ENCODE measurements at places on chromosomes 13 and 19.

DNA sequence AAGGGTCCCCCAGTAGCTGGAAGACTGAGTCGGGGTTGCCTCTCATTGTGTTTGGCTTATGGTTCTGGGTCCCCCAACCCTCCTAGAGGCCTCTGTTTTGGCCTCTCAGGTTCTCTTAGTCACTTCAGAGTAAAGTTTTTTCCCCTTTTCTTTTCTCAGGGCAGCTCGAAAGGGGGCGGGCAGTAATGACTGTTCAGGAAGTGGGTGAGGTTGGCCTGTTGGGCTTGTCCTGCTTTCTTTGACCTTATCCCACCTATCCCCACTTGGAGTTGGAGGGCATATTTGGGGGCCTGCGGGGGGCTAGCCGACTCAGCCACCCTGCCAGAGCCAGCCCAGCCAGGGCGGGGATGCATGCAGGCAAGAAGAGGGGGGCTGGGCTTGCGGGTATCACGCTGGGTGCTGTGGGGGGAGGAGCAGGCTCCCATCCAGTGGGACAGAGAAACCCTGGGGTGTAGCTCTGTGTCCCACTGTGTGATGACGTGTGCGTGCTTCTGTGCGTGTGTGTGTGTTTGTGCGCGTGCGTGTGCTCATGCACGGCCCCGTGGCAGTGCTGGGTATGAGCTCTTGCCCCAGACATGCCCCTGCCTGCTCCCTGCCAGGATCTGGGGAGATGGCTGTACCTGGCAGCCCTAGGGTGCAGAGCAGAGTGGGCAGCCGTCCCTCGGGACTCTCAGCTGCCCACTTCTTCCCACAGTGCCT is 1.4 kb downstream of the CIC start:
- peak; percentile 31 for DNase-seq

GRCh38 chr13:39329182-39329639 is 273.8 kb downstream of the LHFPL6 start:
- DNase-seq = no peak

DNA sequence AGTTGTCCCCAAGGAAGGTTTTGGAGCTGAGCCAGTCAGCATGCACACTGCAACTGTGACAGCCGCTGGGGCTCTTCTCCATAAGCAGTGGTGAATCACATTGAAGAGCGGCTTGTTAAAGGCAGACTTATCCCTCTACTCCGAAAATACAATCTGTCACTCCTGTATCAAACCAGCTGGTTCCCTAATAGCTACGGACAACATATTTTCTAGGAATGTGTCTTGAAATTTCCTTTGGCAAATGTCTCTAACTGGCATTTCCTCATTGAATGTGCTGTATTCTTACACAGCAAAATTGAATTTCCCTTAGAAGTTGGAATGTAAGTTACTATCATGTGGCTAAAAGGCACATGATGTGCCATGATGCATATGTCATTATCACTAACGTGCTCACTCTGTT is 104.0 kb upstream of the GPR12 start:
- peak; percentile 80 for DNase-seq

DNA sequence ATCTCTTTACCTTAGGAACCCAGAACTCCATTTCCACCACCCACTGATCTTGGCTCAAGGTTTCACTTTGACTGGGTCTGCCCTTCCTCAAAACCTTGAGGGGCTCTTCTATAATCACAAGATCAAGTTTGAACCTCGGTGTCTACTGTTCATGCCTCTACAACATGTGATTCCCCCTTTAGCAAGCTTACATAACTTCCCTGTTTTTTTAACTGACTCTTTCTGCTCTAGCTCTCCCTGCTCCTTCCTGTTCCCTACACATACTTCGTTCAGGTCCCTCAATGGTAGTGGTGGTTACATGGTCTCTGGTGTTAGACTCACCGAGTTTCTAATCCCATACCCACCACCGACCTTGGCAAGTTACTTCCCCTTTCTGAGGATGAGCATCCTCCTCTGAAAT is 26.7 kb downstream of the CEACAM8 start:
- DNase-seq = no peak

DNA sequence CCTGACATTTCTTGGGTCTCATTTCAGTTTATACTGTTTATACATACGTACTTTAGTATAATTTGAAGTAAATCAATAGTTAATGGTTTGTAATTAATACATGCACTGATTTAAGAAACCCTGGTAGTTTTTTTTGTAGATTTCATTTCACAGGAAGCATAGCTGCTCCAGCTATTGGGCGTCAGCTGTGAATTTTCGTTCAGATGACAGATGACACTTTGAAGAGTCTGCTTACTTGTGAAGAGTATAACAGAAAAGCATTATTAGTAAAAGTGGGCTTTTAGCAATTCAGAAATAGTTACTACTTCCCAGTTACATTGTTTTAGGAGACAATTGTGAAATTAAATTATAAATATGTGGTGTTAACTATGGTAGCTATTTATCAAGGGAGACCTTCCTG is 44.4 kb downstream of the METTL21C start:
- DNase-seq = no peak

DNA sequence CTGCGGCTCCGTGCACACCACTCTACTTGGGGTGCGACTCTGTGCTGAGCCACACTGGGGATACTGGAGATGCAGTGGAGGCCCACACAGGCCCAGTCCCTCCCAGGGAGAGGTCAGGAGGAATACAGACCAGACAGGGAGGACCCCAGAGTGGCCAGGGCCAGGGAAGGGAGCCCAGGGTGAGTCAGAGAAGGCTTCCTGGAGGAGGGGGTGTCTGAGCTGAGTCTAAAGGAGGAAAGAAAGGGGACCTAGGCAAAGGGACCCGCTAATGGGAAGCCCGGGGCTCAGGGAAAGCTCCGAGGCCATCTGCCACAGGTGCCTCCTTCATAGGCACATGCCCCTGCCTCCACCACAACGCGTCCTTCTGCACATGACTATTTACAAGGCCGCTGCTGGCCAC is 13.3 kb upstream of the PRKD2 start:
- DNase-seq = no peak

- DNase-seq = no peak
These were observed 6.9 kb downstream of the IRF2BP1 start for GRCh38 chr19:45879055-45879454.

DNA sequence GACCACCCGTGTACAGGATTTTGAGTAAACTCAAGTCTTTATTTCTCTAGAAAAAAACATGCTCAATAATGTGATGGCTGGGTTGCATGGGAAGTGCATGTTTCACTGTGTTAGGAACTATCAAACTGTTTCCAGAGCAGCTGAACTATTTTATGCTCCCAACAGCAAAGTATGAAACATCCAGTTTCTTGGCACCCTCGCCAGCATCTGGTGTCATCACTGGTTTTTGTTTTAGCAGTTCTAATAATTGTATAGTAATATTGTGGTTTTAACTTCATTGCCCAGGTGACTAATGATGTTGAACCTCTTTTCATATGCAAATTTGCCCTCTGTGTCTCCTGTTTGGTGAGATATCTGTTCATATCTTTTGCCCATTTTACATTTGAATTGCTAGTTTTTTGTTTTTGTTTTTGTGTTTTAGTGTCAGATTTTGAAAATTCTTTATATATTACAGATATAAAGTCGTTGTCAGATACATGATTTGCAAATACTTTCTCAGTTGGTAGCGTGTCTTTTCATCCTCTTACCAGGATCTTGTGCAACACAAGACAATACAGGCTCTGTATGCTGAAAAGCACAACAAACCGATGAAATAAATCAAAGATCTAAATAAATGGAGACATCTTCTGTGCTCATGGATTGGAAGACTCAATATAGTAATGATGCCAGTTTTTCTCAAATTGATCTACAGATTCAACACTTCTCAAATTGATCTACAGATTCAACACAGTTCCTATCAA is 87.8 kb downstream of the IPO5 start:
- no peak for DNase-seq

DNA sequence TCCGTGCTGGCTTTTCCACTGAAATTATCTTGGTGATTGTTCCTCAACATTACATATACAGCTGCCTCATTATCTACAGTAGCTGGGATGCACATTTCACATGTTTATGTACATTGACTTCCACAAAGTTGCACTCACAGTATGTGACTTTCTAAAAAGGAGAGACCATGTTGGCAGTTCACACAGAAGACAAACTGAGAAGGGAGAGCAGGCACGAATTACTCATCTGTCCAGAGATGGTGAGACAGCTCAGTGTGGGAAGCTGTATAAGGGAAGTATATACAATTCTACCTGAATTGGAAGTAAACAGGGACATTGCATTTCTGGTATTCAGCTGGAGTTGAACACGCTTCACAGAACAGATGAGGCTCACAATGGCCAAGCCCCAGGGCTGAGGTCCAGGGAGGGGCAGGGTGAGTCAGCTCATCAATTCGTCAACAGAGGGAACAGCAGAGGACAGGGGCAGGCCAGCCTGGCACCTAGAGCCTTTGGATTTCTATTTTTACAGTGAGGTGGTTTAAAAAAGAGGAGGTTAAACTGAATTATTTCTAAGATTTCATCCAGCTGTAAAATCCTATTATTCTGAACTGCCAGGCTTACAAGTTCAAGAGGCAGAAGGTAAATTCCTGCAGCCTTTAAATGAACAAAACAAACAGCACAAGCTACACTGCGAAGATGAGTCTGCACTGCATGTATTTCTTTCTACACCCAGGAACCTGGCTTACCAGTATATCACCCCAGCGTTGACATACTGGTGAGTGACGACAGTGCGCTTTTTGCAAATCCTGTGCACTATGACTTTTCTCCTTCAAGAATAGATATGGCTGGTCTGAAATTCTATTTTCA is 9.8 kb downstream of the PARP4 start:
- no peak for DNase-seq

DNA sequence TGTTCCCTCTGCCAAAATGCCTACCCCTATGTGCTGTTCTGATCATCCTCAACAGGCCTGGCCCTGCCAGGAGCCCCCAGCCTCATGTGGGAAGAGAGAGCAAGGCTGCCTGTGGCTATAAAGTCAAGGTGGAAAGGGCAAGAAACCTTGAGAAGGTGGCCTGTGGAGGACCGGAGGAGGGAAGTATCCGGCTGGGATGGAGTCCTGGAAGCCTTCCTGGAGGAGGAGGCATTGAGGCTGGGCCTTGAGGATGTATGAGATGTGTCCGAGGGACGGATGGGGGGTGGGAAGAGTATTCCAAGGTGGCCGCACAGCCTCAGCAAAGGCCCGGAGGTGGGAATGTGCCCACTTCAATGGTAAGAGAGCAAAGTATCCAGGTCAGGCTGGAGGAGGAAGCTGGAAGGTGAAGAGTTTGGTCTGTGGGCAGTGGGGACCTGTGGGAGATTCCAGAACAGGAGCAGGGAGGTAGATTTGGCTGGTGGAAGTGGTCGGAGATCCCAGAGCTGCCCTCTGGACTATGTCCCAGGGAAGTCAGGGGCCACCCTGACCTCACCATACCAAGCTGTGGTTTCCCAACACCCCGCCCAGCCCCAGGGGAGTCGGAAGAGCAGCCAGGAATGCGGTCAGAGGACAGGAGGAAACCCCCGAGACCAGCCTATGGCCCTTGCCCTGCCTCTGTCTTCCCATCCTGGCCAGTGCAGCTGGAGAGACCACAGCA is 3.0 kb upstream of the PLIN4 start:
- DNase-seq = no peak

DNA sequence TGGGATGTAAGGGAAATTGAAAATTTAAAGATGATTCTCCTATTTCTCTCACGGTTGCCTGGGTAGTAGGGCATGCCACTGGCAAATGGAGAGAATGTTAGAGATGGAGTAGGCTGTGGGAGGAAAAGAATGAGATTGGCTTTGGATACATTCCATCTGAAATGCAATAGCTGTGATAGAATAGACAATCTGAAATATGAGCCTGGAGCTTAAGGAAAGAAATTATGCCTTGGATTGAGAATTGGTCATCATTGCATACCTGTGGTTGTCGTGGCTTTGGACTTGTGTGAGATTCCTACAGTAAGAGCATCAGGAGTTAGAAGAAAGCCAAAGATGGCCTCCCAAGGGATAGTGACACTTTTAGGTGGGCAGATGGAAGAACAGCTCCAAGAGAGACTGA is 305.1 kb upstream of the SLC10A2 start:
- DNase-seq = peak; percentile 38

DNA sequence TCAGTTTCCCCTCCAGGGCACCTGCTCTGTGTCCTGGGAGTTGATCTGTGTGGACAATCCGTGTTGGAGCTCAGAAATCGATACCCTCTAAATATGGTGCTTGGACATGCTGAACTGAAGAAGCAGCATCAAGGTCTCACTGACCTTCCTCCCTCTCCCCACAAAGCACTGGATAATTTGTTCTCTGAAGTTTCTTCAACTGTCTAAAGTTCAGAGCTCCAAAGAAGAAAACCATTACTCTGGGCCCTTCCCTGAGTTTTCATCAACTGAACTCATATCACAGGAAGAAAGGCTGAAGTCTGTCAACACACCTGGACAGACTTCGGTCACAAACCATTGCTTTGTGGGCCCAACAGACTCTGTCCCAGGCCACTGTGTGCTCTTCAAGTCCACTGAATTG is 132.1 kb downstream of the RGCC start:
- no peak for DNase-seq

DNA sequence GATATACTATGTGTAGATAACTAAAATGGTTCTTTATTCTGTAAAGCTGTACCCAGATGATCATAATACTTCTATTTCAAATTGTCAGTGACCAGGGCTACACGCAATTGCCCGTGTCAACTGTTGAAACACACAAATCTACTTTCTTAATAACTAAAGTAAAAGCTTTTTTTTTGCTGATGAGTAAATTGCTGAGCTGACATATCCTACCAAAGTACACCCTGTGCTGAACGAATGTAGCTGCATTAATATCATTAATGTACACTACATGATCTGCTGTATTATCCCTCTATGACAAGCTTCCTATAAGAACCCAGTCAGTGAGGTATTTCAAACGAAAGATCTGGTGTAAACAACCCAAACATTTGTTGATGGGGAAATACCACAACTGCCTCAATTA is 827.2 kb upstream of the ATXN8OS start:
- no peak for DNase-seq

DNA sequence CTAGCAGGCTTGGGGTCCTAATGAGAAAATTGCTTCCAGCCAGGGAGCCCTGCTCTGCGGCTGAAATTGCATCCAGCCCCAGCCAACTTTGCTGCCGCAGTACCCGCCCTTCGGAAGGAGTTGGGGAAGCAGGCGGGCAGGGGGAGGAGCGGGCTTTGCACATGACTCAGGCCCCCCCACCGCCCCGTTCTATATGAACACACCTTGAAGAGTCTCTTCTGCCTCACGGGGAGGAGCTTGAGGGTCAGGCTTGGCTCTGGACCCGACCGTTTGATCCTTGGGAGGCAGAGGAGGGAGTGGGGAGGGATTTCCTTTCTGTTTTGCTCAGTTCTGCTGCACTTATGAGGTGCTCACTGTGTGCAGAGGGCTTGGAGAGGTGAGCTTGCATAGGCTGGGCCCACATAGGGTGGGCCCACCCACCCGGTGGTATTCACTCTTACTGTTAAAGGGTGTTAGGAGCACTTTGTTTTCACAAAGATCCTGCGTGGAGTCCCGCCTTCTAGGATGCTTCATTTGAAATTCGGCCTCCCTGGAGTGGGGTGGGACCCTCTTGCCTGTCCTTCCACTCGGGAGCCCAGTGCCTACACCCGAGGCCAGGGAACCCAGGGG is 46.5 kb downstream of the LYL1 start:
- no peak for DNase-seq

DNA sequence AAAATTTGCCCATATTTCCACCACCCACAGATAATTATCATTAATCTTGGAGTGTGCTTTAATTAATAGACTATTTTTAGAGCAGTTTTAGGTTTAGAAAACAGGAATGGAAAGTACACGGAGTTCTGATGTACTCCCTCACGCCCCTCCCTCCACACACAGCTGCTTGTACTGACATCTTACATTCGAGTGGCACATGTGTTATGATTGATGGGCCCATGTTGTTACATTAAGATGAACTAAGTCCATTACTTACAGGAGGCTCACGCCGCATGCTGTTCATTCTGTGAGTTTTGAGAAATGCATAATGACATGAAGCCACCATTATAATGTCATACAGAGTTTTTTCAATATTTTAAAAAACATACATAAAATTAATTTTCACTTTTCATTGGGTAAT is 1.2 kb upstream of the SPATA13 start:
- DNase-seq = no peak

Measured in NCI-H2171 treated with DMSO at 0.1 percent for 48 hours (cell line).